ENCODE measurements at places on chromosomes 4 and X.
A peak's percentile ranks its signal among the peaks of the same experiment; 100 is the strongest.

- peak; percentile 66 for DNase-seq
These were observed 128.3 kb downstream of the UCHL1 start for GRCh38 chr4:41384992-41385391.

DNA sequence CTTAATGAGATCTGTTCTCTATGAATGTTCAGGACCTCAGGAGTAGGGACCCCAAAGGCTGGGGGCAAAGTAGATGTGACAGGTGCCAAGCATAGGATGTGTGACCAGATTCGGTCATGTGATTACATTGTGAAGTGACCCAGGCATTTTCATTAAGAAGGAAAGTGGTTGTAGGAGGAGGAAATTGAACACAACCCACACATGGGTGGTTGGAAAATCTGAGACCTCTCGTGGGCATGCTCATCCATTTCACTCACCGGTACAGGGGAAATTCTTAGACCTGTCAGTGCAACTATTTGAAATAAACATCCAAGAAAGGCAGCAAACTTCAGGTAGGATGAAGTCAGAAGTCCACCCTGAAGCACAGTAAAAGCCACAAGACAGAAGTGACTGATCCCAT lies 43.5 kb upstream of the CD99 start:
- DNase-seq, result no peak

GRCh38 chr4:164169591-164169990 lies 584.3 kb upstream of the SMIM31 start:
- no peak for DNase-seq

DNA sequence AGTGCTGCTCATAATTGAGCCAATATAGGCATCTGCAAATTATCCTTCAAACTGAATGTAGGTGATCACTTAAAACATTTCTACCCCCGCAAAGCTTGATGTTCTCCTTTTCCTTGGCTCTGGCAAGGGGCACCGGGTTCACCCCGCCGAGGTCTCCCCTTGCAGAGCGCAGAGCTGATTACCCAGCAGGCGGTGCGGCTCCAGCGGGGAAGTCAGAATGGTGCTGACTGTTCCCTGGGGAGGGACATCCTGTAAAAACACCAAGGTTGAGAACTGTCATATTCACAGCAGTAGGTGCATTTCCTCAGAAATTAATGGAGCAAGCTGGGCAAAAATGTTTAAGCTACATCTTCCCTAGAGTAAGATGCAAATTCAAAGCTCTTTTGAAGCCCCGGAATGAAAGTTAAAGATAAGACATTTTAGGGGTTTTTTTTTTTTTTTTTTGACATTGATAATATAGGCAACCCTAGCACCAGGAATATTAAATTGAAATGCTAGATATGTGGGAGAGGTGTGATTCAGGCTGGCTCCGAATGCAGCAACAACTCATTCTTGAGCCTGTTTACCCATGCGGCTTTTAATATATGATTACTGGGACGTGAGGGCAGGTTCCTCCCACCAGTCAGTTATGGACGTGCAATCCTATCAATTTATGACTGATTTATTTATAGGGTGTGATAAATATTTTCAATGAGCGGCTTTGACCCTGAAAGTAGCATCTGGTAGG lies 767.3 kb upstream of the TENM3 start:
- DNase-seq, result no peak

- no peak for DNase-seq
These were observed at the start of gene UGT2B17 for GRCh38 chr4:68576272-68577125. UGT2B17 (minus strand) TSS chr4:68576322; CDS start chr4:68568484, 7,838 bp downstream.

- no peak for DNase-seq
These were observed 18.5 kb upstream of the DCAF4L1 start for GRCh38 chr4:41963105-41963504.

DNA sequence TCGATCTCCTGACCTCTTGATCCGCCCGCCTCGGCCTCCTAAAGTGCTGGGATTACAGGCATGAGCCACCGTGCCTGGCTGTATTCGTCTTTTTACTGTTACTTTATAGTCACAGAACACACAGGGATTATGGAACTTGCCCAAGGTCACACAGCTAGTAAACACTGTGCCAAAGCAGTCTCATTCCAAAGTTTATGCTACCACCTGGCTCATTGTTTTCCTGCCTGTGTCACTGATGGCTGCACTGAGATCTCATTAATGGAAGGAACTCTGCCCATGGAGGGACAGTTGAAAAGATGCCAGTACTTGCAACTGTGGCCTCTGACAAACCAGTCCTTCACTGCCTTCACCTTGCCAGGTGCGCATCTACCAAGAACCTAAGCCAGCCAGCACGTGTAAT lies 517.7 kb downstream of the BCOR start:
- DNase-seq, result no peak

DNA sequence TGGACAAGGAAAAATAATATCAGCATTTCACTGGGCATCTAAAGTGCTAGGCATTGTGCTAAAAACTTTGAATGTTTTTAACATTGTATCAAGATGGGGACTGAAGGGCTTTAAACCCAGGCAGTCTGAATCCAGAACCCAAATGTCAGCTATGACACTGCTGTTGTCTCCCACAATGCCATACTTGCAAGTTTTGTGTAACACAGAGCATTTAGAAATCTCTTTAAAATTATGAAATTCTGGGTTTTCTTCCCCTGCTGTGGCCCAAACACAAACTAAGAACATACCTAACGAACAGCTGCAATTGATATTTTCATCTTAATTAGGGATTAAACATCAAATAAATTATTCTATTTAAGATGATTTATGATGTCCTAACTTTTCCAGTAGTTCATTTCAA lies 66.8 kb upstream of the LSM6 start:
- DNase-seq, result no peak

DNA sequence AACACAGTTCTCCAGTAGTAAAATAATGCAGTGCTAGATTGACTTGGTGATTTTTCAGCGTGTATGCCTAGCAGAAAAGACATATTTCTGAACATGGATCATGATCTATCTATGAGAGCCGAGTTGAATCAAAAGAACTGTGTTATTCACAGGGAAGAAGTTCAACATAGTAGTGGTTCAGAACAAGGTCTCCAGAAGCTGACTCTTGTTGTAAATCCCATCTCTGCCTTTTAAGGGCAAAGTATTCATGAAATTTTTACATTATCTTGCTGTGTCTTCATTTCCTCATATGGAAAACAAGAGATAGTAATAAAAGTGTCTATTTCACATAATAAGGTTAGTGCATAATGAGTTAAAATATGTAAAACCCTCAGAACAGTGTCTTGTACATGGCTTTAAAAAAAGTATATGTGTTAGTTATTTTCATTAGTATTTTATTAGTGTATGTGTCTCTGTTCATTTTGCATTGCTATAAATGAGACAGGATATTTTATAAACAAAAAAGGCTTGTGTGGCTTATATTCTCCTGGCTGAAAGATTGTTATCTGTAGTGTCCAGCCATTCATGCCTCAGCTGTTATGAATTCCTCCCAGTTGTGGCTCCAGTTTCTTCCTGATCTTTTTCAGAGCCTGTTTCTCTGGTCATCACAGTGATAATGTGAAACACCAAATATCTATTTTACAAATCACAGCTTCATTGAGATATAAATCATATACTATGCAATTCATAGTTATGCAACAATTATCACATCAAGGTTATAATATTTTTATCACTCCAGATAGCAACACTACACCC lies 1351.2 kb downstream of the STIM2 start:
- no peak for DNase-seq

GRCh38 chr4:8067945-8068896 lies 90.4 kb downstream of the ABLIM2 start:
- DNase-seq, result no peak

DNA sequence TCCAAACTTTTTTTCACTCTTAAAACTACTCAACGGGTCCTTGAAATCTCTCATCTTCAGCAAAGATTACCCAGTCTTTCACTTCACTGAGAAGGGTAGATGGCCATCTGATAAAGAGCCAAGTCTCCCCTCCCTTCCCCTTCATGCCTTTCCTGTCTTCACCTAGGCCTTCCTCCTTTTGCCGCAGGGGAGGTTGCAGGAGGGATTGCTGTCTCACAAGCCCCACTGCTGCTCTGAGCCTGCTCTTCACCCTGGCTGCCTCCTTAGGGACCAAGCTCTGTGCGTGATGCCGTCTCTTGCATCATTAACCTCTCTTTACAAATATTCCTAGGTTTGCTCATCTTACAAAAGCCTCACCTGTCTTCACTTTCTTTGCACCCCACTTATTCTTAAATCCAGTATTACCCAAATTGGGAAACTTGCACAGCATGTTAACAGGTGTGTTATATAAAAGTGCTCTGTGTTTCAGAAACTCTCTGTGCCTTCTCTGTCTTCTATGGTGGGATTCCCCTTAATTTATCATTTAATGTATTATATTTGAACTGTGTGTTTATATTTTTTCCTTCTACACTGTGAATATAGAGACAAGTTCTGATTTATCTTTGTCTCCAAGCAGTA lies 3.8 kb downstream of the ZFX start:
- peak; percentile 20 for DNase-seq

Data from NCI-H524 (cell line).